Stimulated activated naive CD8-positive, alpha-beta T cell treated with anti-CD3 and anti-CD28 coated beads, Interleukin-15, Interleukin-2, amounts not matched to agents 100 U/mL and 50 U/mL, for 24 hours (primary cell): ENCODE measurements at places on chromosomes 4 and X.

- DNase-seq: no peak
Measured at GRCh38 chr4:169151671-169152070, 119.1 kb downstream of the SH3RF1 start.

DNA sequence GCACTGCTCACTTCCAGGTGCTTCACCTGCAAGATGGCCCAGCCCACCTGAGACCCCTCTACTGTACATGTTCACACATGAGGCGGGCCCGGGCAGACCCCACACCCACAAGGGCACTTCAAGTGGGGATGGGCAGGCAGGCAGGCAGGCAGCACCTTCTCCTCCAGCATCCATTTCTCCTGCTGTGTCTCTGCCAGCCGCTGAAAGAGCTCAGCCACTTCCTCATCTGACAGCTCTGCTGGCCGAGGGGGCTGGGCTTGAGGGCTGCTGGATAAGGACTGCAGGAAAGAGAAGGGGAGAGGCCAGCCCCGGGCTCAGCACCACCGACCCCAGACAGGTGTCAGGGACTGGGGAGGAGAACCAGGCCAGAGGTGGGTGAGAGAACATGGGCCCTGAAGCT lies 4.4 kb upstream of the KCND1 start:
- DNase-seq: no peak

DNA sequence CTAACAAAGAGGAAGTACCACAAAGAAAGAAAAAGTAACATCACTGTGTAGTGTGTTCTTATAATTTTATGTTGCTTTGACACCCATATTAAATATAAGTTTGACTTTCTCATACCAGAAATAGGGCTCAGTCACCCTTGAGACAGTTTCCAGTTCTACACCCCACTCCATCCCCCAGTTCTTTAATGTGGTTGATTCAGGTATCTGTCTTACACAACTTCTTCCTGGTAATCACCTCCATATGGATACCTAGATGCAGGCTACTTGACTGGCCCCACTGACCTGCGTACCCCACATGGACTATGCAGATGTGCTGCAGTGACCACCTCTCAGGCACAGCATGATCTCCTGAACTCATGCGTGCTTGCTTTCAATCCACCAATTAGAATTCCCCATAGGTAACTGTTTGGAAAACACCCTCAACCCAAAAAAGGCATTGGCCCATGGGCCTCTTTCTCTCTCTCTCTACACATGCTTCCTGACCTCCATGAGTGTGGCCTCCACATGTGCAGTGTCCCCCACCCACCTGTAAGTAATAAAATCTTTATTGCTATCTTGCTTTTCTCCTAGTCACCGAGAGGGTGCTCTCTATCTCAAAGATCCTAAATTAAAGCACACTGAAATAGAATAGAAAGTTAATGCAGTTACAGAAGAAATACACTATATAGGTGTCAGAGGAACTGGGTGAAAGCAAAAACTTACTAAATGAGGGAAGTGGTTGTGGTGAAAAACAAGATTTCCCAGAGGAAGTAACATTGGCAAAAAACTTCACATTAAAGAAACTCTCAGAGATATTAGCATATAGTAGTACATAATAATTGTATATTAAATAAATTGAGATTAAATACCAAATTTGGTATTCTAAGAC lies 98.4 kb downstream of the ZAR1 start:
- no peak for DNase-seq

GRCh38 chr4:103076747-103077347 lies at the start of gene SLC9B2:
Gene SLC9B2 (minus strand): TSS chr4:103076761. CDS start chr4:103067550, 9,211 bp downstream.
- peak; percentile 13 for DNase-seq

GRCh38 chr4:123116412-123116811 lies 194.0 kb upstream of the NUDT6 start:
- DNase-seq: no peak

- peak; percentile 79 for DNase-seq
Measured at GRCh38 chr4:121696581-121697461, at the start of gene ANXA5. Gene ANXA5 (minus strand): TSS chr4:121696980. CDS start chr4:121696589, 391 bp downstream.

GRCh38 chr4:185826381-185826780 lies 14.4 kb upstream of the SORBS2 start:
- DNase-seq: no peak

DNA sequence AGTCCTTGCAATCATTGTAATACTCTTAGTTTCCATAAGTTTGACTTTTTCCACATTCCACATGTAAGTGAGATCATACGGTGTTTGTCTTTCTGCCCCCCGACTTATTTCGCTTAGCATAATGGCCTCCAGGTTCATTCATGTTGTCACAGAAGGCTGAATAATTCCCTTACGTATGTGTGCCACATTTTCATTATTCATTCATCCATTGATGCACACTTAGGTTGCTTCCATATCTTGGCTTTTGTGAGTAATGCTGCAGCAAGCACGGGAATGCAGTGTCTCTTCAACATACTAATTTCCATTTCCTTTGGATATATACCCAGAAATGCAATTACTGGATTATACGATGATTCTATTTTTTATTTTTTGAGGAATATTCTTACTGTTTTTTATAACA lies 22.0 kb upstream of the VEGFC start:
- no peak for DNase-seq
